Neural crest cell (in vitro differentiated cells): ENCODE measurements at places on chromosomes 13 and 19. TPM values are rescaled to one million over a fixed set of nuclear protein-coding genes. Genes with fewer than 3 reads are reported as not detected.

GRCh38 chr19:41298348-41298964, 11.5 kb upstream of the CCDC97 start:
- no peak for DNase-seq

- no peak for DNase-seq
Observed at GRCh38 chr19:54921082-54921481, 15.1 kb downstream of the NCR1 start.

DNA sequence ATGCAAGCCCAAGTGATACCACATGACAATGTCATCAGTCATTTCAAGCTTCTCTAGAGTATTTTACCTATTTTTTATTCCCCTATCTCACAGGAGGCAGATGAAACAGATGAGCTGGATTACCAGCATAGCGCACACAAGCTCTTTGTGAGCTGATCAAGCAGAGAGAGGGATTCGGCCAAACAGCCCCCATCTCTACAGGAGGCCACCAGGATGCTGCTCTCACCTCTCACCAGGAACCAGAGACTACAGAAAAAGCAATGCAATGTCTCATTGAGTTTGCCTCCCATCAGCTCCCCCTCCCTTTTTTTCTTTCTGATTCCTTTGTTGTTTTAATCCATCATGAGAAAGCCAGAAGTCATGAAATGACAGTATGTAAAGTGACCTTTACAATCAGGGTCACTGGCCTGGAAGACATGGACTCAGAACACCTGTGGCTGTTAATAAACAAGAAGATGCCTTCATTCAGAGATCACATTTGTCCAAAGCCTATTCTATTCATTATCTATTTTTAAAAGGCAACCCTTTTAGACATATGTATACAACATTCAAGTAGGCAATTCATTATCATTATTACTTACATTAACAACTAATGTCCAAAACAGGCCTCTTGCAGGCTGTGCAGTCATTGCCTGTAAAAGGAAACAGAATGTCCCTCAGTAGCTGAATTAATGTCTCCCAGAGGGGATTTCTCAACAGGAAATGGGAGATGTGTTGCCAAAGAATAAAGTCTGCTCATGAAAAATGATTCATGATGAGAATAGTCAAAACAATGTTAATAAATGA, 656.6 kb downstream of the TBC1D4 start:
- no peak for DNase-seq

DNA sequence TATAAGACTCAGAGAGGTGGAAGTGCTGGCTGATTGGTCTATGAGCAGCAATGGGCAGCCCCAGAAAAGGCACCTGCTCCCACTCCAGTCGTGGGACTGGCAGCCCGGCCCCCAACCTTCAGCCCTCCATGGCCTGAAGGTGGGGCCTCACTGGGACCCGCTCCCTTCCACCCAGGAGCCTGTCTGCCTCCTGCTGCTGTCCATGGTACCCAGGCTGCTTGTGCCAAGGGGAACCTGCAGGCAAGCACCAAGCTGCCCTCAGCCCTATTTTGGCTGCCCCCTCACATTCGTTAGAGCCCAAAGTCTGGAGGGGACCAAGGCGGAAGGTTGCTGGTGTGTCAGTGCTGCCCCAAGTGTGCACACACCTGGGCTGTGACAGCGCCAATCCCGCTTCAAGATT, 2304.9 kb downstream of the PCDH9 start:
- DNase-seq, result peak; percentile 7

DNA sequence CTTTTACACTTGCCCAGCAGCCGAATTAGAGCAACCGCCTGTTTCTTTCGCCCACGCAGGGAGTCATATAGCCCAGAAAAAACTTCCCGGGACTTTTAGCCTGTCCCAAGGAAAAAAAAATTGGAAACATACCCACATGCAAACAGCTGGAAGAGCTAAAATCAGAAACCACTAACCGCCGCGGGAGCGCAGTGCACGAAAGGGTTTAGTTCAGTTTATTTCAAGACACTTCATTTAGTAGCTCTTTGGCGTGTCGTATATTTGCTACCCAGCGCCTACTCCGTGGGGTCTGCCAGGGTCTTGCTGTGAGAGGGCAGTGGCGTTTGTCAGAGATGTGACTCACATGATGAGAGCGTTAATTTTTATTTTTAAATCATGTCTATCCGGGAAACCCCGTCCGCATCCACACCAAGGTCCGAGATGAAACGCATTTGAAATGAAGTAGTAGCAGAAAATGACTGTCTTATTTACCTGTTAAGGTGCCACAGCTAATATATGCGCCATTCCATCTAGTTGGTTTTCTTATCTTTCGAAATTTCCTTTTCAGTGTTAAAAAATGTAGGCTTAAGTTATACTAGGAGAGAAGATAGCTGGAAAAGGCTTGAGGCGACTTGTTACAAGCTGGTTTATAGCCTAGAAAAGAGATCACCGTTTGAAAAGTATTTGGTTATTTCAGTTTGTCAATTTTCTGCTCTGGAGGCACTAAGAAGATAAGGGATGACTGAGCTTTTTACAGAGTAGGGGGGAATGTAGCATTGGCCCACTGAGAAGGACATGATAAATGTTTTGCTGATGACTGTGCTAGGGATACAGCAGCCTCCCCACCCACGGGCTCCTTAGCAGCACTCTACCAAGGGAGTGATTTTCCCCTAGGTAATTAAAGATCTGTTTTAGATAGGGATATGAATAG, 1.7 kb downstream of the KLF5 start:
- no peak for DNase-seq

DNA sequence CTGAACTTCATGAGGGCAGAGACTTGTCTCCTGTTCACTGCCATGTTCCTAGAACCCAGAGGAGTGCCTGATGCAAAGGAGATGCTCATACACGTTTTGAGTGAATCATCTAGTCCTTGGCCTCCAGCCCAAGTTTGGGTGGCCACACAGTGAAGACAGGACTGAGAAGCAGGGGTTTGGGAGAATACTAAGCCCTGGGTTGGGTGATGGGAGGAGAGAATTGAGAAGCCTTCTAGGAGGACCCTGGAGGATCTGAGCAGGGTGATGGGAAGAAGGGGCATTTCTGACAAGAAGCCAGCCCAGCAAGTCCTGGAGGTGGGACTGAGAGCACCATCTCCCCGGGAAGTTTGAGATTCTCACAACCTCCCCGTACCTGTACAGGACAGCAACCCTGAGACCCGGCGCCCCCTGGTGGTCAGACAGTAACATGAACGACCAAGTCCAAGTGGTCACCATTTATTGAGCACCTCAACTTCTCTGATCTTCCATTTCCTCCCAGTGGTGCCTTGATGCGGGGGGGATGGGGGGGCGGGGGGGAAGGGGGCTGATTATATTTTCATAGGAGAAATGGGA, 11.0 kb downstream of the CTU1 start:
- DNase-seq, result peak; percentile 60

DNA sequence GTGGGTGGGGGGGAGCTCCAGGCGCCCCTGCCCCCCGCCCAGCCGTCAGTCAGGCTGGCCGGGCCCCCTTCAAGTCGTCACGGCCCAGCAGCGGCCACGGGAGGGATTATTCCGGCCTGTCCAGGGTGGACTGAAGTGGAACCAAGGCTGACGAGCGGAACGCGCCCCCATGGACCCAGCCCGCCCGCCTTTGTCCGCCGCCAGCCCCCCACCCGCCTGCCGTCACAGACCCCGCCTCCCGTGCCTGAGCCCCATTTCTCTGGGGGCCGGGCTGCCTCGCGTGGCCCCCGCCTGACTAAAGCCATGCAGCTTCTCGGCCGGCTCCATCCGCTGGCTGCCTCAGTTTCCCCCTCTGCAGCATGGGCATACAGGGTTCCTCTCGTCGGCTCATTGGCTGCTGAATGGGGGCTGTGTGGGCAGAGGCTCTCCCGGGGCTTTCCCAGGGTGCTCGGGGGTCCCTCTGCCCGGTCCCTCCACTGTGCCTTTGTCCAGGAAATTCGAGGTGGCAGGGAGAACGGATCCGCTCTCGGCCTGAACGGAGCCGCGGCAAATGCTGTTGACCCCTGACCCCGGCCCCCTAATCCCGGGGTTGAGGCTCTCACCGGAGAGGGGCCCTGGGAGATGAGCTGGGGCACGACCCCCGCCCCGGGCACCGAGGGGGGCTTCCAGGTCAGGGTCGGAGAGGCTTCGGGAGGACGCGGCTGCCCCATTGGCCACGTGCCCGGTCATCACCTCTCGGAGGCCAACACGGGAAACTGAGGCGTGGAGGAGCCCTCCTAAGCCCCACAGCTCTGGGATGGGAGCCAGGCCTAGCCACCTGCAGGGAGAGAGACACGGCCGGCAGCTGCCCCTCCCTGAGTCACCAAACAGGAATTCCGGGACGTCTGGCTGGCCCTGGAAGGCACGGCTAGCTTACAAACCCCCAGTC, 27.4 kb downstream of the EFNA2 start:
- no peak for DNase-seq

GRCh38 chr13:109773276-109773675, 13.1 kb downstream of the IRS2 start:
- no peak for DNase-seq

GRCh38 chr13:101346161-101346560, 70.1 kb downstream of the NALCN start:
- DNase-seq, result no peak

DNA sequence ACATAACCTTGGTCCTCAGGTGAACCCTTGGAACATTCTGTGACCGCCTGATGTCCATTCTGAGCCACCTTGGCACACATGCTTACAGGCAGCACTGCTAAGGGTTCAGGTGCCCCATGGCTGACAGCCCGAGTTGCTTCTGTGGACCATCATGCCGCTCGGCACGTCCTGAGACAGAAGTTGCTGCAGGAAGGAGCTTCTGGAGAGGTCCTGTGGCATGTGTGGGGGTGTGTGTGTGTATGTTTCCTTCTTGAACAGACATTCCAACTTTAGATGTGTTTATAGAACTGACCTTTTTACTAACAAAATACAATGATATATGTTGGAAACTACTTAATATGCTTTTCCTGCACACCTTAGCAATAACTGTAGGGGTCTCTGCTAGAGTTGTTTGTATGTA, 4.8 kb upstream of the C1QTNF9 start:
- DNase-seq, result no peak

DNA sequence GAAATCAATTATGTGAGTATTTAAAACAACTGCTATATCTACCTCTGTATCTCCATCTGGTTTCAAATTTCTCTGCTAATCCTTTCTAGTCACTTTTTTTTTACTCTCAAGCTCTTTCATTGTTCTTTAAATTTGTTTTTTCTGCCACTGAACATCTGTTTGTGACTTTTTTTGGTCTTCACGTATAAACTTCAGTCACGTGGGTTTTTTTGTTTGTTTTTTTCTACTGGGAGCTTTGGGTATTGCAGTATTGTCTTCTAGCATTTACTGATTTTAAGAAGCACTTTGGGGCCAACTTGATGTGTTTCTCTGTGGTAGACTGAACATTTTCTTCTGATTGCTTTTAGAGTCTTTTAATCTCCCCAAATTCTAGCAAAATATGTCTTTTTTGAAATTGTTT, 262.6 kb upstream of the RXFP2 start:
- no peak for DNase-seq

DNA sequence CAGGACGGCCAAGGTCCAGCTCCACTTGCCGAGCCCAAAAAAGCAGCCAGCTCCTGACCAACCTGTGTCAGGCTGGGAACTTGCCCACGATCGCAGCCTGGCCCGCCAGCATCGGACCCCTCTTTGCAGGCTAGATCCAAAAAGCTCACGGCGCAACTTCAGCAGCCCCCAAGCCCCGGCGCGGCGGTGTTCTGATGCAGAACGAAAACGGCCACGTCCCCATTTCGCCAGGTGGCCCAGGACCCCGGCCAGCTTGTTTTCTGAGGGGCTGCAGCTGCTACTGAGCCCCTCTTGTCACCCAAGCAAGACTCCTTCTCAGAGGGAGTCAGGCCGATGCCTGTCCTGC, 1.3 kb downstream of the TMEM259 start:
- DNase-seq, result no peak

GRCh38 chr13:110328573-110328972, 21.5 kb downstream of the COL4A2 start:
- no peak for DNase-seq

The ZNF560 gene
- total RNA-seq, result 0.12 TPM in 1 of 2 replicates, not detected in the other

The EFNA2 gene
- 28.0 and 31.0 TPM in 2 replicates for total RNA-seq

The ACP5 gene
- 1.2 and 2.5 TPM in 2 replicates for total RNA-seq

The TMEM205 gene
- total RNA-seq, result 34.8 and 36.1 TPM in 2 replicates

The DHDH gene
- total RNA-seq, result 0.47 and 0.82 TPM in 2 replicates

The ZNF534 gene
- total RNA-seq, result not detected in 2 replicates

The SIGLEC10 gene
- not detected in 2 replicates for total RNA-seq
